ENCODE measurements at places on chromosomes 6 and 20.

- no peak for DNase-seq
Observed at GRCh38 chr6:157853018-157853805, 30.2 kb downstream of the SNX9 start.

- no peak for DNase-seq
Observed at GRCh38 chr6:136737374-136737844, 54.9 kb downstream of the MAP3K5 start.

DNA sequence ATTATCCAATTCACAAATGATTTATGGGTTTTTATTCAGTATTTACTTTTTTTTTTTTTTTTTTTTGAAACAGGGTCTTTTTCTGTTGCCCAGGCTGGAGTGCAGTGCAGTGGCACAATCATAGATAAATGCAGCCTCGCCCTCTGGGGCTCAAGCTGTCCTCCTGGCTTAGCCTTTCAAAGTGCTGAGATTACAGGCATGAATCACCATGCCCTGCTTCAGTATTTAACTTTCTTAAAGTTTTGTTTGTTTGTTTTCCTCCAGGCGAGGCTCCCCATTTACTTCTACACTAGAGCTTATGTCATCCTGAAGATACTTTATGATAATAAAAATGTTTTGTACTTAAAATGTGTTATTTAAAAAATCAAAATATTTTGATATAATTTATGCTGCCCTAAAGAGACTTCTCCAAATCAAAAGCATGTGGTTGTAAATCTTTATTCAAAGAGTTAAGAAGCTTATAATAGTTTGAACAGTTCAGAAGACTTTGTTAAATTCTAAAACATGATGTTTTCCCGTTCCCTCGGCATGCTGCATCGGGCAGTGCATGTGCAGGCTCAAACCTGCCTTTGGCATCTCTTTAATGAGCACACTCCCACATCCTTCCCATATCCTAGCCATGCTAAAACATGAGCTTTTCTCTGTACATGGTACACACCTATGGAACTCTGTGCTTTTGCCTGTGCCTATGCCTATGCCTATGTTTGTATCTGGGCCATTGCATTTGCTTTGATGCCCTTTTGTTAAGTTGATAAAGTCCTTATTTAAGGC is 11.0 kb downstream of the SMPDL3A start:
- DNase-seq: no peak

DNA sequence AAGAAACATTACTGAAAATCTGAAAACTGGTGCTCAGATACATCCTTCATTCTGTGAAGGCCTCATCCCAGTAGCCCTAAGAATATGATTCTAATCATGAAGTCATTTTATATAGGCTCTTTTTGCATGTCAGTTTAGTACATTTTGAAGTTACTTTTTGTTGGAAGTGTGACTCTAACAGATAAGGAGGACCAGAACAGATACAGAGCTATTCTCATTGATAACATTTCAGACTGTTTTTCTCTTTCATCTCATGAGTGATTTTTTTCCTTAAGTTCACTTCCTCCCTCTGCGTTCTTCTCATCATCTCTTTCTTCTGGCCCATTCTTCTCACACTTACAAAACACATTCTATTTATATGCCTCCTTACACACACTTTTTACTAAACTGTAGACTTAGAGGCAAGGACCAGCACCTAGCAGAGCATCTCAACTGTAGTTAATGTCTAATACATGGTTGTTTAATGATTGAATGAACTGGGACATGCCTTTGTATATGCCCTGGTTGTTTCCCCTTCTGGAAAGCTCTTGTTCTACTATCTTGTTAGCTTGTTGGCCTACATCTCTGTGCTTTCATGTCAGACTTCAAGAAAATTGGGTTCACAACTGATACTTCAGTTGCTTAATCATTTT is 8.7 kb downstream of the CTNNBL1 start:
- no peak for DNase-seq

DNA sequence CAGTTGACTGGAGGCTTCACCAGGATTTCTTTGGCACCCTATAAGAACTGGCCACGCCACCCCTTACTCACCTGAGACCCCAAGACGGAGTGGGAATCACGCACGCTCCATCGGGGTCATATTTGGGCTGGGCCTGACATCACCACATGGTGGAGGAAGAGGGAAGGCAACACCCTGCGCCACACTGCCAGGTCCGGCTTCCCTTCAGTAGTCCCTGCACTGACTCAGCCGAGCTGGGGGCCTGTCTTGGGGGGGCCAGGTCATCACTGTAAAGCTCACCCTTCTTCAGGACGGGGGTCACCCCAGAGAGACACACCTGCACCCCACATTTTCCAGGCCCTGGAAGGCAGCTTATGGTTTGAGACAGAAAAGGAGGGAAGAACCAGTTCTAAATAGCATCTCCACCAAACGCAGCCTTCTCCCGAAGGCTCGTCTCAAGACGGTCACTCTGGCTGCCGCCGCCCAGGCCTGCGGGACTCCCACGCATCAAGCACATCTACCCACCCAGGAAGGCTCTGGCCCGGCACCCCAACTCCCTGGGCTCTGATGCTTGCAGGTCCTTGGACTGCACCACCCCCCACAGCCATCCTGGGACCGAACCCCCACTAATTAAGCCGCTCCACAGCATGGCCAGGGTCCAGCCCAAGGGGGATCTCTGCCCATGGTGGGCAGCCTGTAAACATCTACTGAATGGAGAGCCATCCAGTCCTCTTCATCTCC is 51.8 kb downstream of the GINS1 start:
- no peak for DNase-seq

DNA sequence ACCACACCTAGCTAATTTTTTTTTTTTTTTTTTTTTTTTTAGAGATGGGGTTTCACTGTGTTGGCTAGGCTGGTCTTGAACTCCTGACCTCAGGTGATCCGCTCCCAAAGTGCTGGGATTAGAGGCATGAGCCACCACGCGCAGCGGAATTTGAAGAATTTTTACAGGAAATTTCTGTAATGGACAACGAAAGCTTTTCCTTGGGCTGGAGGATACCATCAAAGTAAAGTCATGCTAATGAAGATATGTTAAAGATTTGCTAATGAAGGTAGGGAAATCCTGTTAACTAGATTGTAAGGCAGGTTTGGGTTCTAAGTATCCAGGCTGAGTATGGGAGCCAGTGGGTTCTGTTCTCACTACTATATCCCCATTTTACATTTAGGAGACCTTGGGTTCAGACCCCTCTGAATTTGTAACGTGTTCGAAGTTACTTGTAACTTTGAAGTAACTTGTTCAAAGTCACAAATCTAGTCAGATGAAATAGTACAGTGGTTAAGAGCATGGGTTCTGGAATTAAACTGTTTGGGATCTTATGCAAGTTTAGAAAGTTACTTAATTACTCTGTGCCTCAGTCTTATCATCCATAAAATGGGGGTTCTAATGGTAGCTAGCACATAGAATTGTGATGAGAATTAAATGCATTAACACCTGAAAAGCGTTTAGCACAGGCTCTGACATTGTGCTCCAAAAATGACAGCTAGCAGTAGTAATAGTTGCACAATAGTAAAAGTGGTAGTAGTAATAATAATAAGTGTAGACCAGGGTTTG is 123.4 kb upstream of the GPR6 start:
- no peak for DNase-seq

DNA sequence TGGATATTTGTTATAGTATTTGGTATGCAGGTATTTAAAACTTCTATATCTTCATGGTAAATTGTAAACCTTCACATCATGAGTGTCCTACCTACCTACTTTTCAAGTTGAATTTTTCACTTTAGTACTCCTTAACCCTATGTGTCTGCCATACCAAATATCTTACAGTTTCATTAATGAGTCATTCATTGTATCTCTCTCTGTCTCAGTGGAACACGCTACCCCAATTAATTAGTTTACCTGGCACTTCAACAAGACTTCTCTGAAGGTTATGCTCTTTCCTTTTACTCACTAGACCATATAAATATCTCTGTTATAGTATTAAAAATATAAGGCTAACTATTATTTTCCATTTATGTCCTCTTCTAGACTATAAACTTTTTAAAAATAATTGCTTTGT is 123.9 kb upstream of the GJE1 start:
- no peak for DNase-seq

GRCh38 chr6:95866732-95867131 is 149.0 kb upstream of the FUT9 start:
- no peak for DNase-seq

GRCh38 chr6:137536104-137536773 is 42.0 kb upstream of the OLIG3 start:
- DNase-seq: no peak

DNA sequence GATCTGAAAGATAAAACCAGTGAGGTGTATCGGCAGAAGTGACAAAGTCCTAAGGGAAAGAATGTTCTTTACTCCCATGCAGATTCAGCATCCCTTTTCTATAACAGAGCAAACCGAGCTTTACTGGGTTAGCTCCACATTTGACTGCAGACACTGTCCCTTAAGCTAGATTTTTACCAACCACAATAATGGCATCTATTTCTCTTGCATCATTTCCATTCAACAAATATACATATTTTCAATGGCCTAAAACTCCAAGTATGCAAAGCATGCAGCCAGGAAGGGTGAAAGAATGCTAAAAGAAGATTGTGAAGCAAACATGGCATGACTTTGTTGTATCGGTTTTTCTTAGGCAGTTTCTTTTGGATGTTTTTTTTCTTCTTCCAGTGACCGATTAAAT is 255.4 kb downstream of the OGFRL1 start:
- DNase-seq: no peak

GRCh38 chr6:132819405-132820161 is 5.2 kb downstream of the RPS12 start:
- no peak for DNase-seq

GRCh38 chr6:89925826-89926225 is 31.6 kb downstream of the GJA10 start:
- no peak for DNase-seq

DNA sequence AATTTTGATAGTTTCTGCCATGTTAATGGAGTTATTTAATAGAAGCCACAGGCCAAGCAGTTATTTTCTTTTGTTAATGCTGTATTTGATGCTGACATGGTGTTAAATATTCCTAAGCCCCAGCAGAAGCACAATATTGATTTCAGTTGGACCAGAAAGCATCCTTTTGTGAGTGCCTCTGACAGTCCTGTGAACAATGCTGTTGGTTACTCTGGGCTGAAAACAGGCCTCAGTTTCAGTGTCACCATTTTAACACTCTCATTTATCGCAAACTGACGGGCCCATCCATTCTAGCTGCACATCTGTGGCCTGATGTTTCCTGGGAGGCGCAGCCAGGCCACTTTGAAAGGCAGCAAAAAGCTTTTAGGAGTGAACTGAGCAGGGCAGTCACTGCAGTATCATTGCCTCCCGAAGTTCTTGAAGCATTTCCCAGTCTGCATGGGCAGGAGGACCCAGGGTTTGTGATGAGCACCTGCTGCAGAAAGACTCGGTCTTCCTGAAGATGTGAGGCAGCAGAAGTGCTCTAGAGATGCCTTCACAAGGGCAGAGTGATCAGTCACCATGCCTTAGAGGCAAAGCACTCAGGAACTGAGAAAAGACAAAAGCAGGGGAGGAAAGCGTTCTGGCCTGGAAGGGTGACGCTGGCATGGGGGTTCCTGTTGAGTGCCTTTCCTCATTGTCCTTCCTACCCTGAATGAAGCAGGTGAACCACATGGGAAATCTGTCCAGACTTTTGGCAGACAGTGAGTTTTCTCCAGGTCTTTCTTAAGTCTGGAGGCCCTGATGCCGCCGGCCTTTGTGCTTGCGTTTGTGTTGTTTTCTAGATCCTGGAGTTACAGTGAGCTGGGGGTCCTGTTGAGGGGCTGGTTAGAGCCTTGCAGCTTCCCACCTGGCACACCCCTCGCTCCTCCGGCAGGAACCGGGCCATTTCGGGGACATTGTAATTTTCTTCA is 74.0 kb downstream of the ZDHHC14 start:
- DNase-seq: no peak

DNA sequence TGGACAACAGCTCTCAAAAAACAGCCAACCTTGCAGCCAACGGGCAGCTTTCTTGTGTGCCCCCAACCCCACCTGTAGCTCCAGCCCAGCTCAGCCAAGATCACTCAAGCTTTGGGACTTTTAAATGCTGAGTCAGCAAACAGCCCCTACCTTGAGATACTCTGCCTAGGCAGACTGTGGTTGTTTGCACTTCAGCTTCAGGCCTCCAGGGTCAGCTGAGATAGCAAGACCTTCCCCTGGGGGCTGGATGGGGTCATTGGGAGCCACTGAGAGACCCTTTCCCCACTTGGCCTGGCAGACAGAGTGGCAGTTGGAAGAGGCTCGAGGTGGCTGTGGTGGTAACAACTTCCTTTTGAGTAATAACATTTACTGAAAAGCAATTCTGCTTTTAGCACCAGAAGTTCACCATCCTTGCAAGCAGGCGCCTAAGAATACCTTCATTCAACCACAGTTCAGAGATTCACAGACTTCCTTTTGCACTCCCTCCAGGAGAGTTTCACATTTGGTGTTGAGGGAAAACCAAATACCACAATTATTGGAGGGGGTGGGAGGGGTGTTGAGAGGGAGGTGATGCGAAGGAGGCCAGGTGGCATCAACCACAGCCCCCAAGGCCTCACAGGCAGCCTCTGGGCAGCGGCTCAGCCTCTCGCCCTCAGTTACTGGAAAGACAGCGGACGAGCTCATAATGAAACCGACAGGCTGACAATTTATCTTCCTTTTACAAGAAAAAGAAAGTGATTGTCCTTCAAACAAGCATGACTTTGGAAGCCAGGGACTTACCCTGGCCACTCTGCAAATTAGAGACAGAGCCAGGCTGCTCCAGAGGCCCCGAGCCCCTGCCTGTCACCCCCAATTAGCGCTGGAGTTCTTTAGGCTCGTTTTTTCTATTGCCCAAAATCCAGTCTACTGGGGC is 148.1 kb downstream of the CEBPB start:
- DNase-seq: no peak

GRCh38 chr20:50892394-50892793 is 38.8 kb downstream of the ADNP start:
- no peak for DNase-seq

- no peak for DNase-seq
Observed at GRCh38 chr6:40543776-40544175, 43.4 kb downstream of the LRFN2 start.

DNA sequence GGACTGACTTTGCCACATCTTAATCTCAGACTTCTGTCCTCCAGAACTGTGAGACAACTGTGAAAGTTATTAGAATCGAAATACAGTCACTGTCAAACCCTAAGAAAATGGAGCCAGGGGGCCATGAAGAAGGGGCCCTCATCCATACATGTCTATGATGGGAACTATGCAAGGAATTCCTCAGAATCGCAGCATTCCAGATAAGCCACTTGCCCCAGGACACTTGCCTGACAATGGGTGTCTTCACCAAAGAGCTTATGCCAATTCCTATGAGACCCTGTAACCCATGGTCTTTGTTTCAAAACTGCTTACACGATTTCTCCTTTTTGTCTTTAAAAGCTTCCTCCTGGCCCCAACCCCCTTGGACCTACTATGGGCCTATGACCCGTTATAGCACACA is 90.4 kb upstream of the FOXP4 start:
- no peak for DNase-seq

DNA sequence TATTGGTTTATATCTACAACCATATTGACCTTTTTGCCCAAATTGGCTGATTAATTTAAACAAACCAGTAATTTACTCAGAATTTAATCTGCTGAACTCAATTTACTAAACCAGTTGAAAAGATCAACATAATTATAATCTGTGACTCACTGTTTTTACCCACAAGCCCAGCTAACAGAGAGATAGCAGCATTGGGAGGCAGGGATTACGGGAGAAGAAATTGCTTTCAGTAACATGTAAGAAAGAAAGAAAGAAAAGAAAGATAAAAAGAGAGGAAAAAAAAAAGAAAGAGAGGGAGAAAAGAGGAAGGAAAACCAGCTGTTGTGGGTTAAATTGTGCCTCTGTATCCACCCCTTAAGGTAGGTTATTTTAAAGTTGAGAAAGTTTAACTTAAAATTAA is 13.3 kb upstream of the RHAG start:
- DNase-seq: no peak

GRCh38 chr6:53811082-53811481 is 16.3 kb downstream of the LRRC1 start:
- no peak for DNase-seq

- no peak for DNase-seq
Observed at GRCh38 chr20:11453430-11453829, 464.3 kb upstream of the BTBD3 start.
